Renal cortical epithelial cell (primary cell): ENCODE measurements at places on chromosomes 16 and 17. TPM values are rescaled to one million over a fixed set of nuclear protein-coding genes. Genes with fewer than 3 reads are reported as not detected.

Gene SPATA22
- 0.35 TPM in 1 of 2 replicates, not detected in the other for total RNA-seq

Gene PRRT2
- total RNA-seq = 0.25 and 0.35 TPM in 2 replicates

- peak; percentile 37 for DNase-seq
These were observed 17.2 kb upstream of the ALOX15 start for GRCh38 chr17:4658478-4659305.

- peak; percentile 57 for DNase-seq
These were observed 4.2 kb upstream of the SREBF1 start for GRCh38 chr17:17840751-17841591.

- no peak for DNase-seq
These were observed 82.2 kb downstream of the BMERB1 start for GRCh38 chr16:15516609-15517008.

- peak; percentile 70 for DNase-seq
These were observed 10.4 kb downstream of the COG1 start for GRCh38 chr17:73203135-73203787.

- DNase-seq = no peak
These were observed 4.0 kb downstream of the PRAC1 start for GRCh38 chr17:48718227-48718760.
